ENCODE measurements at places on chromosomes 7 and 10. TPM values are rescaled to one million over a fixed set of nuclear protein-coding genes. Genes with fewer than 3 reads are reported as not detected.
A peak's percentile ranks its signal among the peaks of the same experiment; 100 is the strongest.

DNA sequence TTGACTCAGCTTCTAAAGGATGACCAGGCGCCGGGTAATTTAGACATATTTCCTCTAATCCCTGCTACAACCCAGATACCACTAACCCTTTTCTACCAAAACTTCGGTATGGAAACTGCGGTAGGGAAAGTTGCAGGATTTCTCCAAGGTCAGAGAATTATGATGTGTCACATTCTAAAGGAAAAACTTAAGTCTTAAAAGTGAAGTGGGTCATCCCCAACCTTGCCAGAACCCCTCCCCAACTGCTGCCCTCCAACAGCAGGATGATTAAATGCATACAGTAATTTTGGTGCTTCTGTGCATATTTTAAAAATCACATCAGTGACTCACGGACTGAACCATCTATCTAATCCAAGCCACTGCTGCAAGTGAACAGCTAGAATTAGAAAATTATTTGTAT, 52.7 kb downstream of the GRB10 start:
- peak; percentile 96 for DNase-seq

DNA sequence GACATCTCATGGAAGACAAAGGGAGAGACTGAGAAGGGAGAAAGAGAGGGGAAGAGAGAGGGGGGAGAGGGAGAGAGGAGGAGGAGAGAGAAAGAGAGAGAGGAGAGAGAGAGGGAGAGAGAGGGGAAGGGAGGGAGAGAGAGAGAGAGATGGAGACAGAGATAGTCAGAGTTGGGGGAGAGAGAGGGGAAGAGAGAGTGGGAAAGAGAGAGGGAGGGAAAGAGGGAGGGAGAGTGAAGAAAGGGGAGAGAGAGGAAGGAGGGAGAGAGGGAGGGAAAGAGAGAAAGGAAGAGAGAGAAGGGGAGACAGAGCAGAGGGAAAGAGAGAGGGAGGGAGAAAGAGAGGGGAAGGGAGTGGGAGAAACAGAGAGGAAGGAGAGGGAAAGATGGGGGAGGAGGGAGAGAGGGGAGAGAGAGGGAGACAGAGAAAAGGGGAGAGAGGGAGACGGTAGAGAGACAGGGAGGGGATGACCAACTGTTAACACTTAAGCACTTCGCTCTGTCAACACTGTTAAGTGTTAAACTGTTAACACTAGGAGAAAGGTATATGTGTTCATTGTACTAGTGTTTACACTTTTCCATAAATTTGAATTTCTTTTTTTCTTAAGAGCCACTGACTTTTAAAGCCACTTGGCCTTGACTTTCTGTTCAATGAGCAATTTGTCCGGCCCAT, 21.8 kb upstream of the SDK1 start:
- no peak for DNase-seq

OGDHL gene
- total RNA-seq: under 0.01 TPM

DNA sequence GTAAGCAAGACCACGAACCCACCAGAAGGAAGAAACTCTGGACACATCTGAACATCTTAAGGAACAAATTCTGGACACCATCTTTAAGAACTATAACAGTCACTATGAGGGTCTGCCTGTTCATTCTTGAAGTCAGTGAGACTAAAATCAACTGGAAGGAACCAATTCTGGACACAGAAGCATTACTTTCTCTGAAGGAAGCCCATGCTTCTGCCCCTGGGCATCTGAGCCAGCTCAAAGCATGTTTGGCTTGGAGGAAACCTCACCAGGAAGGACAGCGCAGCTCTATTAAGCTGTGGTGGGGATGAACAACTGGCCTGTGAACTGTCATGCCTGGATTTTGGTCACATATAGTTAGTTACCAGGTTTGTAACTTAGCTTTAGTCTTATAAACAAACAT, 132.4 kb upstream of the GDF10 start:
- DNase-seq: no peak

SORBS1 gene
- total RNA-seq: 0.26 TPM

DNA sequence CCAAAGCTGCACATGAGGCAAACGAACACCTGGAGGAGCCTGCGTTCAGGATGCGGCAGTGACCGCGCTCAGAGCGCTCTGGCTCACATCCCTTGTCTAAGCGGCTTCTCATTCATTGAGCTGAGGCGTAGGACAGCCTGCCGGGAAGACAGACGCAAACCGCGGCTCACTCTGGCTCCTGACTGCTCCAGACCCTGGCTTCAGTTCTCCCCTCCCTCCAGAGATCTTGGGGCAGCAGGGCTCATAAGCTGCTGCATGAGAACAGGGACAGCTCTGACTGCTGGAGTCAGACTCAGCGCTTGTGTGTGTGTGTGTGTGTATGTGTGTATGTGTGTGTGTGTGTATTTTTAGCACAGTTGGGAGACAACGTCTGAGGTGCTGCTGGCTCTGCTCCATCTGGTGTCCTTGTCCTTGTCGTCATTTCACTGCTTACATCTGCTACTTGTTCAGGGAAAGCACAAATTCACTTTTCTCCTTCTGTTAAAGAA, 15.8 kb upstream of the LYZL2 start:
- peak; percentile 27 for DNase-seq

- no peak for DNase-seq
Observed at GRCh38 chr7:50663396-50664102, 98.3 kb upstream of the DDC start.

DNA sequence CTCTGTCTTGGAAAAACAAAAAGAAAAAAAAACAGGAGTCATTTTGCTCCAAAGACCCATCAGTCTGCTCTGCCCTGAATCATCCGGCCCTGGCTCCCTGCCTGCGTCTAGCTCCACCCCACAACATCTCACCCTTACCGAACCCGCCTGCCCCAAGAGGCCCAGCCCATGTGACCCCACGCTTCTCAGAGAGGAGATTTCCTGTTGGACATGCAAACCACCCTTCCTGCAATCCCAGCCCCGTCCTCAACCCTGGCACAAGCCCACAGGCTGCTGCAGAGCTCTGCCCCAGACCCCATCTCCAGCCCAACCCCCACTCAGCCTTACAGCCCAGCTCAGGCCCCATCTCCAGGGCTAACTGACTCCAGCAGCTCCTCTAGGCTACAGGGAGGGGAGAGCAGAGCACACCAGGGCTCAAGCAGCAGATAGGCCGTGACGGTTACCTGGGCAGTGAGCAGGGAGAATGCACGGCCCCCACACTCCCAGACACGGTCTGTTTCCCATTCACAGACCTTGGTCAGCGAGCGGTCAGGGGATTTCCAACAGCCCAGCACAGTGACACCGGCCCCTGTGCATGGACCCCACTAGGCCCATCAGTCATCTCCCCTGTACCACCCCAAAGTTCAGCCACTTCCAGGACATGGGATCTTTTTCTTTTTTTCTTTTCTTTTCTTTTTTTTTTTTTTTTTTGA, 69.9 kb upstream of the GTF2I start:
- peak; percentile 91 for DNase-seq

- DNase-seq: peak; percentile 95
Observed at GRCh38 chr7:46930366-46930765, 651.5 kb downstream of the TNS3 start.

GRCh38 chr10:119693262-119693957, 32.4 kb upstream of the INPP5F start:
- no peak for DNase-seq

DNA sequence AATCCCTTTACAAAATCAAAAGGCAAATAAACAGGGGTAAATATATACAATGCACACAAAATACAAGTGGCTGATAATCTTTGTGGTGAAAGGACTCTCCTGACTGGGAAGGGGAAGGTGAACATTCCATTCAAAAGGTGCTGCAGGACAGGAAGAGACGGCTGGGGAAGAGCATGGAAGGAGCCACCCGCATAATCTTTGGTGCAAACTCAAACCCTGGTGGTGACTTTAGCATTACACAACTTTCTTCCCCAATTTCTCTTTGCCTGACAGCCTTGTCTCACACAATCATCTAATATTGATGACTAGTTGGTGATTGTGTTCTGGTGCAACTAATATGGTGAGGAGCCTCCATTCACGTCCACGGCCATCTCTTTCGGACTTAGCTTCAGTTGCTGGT, 117.0 kb upstream of the EGFR start:
- no peak for DNase-seq

NANOS1 gene
- 1.2 TPM for total RNA-seq
